ENCODE measurements at places on chromosomes 3 and 15.

DNA sequence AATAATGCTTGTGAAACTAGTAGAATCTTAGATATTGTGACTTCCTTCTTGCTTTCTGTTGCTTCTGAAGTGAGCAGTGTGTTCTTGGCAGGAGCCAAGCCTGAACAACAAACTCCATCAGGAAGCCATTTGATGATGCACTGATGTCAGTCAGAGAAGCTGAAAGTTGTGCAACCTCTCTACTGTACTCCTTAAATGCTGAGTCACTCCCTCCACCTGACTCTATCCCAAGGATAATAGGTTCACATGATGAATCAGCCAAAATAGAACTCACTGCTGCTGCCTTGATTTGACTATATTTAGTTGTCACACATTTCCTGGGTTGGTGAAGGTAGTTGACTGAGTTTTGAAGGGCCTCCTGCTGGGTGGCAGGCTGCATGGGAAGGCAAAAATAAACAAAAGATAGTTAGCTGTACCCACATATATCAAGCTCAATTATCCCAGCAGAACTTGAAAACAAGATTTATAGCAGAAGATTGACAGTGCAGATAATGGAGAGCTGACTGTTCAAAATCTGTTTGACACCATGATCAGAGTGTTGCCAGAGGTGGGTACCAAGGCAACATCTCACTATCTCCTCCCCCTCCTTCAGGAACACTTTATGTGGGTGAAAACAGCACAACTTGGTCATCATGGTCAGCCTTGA, 328.4 kb upstream of the DPH6 start:
- DNase-seq = no peak

GRCh38 chr3:60551455-60552209, 699.6 kb downstream of the FHIT start:
- DNase-seq = no peak

GRCh38 chr3:26171006-26171405, 381.1 kb downstream of the OXSM start:
- no peak for DNase-seq

GRCh38 chr3:89740080-89740880, 632.9 kb downstream of the EPHA3 start:
- DNase-seq = no peak

DNA sequence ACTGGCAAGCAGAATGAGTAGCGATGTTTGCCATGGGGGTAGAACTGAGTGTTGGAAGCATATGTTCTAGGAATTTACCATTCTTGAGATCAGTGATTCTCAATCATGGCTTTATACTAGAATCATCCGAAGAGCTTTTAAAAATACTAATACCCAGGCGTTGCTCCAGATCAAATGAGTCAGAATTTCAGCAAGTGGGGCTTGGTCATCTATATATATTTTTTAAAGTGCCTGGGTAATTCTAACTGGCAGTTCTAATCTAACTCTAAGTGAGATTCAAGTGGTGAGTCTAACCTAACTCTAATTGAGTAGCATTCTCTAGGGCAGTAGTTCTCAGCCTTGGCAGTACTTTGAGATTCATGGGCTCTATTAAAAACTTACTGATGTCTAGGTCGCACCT, 20.8 kb downstream of the TM4SF1 start:
- no peak for DNase-seq

DNA sequence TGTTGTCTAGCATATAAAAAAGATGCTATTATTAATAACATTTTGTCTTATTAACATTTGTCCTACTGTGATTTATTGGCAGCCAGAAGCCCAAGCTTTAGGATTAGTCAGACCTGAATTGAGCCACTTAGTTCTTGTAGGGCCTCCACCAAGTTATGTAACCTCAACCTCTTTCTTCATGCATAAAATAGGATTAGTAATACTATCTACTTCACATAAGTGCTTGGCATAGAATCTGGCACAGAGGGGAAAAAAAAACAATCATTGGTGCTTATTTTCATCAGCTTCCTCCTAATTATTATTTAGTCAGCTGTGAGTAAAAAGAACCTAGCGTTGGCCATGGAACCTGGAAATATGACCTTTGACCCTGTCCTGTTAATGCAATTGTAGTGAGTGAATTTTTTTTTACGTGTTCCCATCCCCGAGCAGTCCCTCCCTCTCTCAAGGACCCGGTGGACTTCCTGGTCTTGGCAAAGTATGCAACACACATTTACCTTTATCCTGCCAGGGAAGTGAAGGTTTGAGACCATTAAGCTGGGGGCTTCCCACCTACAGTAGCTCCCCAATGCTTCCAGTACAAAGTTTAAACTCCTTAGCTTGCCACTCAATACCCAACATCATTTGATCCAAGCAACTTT, 136.8 kb downstream of the FHIT start:
- no peak for DNase-seq

DNA sequence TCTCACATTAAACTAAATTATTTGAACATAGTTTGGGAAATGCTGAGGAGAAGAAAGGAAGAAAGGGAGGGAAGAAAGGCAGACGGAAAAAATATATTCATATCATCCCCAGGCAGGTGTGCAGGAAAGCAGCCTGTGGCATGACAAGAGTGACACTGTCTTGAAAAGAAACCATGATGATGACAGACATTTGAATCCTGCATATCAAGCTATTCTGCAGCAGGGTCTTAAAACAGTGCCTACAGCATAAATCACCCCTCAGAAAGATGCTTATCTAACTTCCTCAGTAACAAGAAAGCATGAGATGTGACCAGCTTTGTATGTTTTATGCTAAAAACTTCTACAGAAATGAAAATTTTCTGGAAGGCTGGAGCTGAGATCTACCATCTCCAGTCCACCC, 144.5 kb upstream of the GRM7 start:
- DNase-seq = no peak

DNA sequence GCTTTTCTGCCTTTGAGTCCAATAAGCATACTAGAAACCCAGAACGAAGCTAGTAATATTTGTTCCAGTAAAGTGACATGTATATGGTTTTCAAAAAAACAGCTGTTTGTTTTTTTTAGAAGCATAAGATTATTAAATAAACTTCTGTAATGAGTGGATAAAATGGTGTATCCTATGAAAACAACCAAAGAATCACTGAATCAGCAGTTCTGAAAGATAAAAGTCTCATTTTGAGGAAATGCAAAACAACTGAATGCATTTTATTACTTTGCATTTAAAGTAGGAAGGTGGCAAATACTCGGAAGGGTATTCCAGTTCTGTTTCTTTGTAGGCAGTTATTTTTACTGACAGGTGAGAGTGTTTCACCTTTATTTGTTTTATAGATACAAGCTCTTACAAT, 107.0 kb downstream of the CNTN4 start:
- no peak for DNase-seq

- no peak for DNase-seq
Observed at GRCh38 chr3:128878556-128879124, 780 bp upstream of the ACAD9 start.

DNA sequence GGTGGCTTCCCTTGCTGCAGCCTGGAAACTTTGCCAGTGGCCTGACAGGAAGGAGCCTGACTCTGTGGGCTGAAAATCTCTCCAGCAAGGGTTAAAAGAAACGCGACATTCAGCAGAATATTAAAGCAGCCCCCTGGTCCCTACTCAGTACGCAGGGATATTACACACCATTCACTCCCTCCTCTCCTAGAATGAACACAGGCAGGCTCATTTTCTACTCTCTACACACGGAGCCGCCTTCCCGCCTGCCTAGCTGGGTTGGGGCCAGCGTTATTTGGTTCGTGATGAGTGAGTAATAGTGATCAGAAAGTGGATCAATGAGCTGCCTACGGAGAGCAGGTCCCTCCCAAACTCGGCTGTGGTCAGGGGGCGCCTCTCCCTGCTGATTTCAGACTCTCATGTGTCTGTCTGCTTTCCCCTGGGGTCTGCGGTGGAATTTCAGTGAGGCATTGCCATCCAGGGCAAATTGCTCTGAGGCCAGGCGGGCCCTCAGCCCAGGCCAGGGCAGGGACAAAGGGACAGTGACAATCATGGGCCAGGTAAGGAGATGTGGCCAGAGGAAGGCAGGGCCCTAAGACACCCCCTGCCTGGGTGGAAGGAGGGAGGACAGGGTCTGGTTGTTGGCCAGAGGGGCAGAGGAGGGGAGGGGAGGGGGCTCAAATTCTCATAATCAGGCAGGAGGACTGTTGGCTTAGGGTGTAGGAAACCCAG, 2.8 kb downstream of the EPHB1 start:
- no peak for DNase-seq

DNA sequence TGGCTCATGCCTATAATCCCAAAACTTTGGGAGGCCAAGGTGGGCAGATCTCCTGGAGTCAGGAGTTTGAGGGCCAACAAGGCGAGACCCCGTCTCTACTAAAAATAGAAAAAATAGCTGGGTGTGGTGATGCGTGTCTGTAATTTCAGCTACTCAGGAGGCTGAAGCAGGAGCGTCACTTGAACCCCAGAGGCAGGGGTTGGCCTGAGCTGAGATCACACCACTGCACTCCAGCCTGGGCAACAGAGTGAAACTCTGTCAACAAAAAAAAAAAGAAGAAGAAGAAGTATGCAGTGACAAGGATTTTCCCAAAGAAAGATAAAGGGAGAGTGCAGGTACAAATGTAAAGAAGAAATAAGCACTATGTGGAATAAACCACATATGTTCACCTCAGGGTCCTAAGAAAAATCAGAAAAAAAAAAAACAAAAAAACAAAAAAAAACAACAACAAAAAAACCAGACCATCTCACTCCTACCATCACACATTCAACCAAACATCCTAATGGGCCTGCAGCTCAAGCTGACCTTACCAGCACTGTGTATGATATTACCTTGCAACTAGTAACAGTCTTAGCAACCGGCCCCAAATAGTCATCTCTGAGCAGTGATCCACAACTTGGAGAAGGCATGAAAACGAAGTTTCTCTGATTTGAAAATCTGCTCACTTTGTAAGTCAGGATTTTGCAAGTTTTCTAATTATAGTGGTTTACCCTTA, 296.7 kb upstream of the PROK2 start:
- no peak for DNase-seq

- no peak for DNase-seq
Observed at GRCh38 chr15:78682004-78682651, 41.1 kb upstream of the CHRNB4 start.

- no peak for DNase-seq
Observed at GRCh38 chr3:117587416-117587815, 877.8 kb downstream of the TUSC7 start.

DNA sequence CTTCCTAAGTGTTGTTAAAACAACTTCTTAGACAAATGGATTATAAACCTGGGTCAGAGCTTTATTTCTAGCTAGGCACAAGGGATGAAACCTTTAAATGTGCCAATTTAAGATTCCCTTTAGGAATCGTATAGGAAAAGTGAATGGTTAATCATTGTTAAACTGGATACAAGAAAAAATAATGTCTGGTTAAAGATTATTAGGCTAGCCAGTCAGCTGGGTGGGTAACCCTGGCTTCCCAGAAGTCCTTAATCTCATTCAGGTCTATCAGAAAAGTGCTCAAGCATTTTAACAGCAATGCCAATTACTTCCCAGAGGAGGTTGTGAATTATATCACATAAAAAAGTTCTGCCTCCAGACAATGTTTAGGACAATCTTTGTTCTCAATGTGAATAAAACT, 37.6 kb downstream of the NANOGP8 start:
- DNase-seq = no peak

DNA sequence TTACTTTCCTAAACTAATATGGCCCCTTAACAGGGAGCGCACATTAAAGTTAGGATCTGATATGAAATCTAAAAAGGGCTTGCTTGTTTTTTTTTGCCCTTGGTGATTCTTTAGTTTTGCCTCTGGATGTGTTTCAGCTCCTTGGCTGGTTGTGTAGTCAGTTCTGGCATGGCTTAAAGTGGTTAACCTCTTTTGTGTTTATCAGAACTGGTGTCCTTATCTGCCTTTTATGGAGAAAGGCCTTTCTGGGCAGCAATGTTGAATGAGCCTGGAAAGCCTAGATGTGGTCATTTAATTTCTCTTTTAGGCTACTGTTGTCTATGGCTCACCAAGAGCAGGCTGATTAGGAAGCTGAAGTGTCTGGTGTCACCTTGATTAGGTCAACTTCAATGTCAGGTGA, 254.5 kb upstream of the ROPN1 start:
- DNase-seq = no peak

GRCh38 chr3:42652251-42652610, 1.3 kb upstream of the ZBTB47 start:
- no peak for DNase-seq

DNA sequence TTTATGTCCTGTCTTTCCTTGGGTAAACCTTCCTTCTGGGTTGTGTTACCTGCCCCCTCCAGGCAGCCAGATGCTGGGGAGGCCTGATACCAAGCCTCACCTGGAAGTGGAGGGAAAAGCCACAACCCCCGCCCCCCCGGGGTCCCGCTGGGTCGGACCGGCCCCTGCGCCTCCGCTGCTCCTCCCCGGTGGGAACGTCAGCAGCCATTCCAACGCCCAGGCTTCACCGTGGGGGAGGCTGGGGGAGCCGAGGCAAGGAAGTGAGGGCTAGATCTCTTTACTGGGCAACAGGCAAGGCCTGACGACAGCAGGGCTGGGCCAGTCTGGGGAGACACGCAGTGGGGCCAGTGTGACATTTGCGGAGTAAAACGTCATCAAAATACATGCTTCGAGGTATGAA, 53.0 kb upstream of the SNRPA1 start:
- no peak for DNase-seq

DNA sequence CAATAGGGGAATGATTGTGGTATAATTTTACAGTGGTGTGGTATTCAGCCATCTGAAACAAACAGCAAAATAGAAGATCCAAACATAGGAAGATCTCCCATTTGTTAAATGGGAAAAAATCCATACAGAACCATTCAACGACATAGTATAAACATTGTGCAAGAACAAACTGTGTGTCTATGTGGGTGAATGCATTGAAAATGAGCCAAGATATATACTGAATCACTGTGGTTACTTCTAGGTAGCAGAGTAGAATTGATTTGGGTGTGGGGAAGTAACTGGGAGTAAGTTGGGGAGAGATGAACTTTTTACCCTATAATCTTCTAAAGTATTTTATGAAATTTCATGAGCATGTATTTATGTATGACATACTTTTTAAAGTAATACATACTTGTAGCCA, 123.1 kb upstream of the UMPS start:
- no peak for DNase-seq

- peak; percentile 15 for DNase-seq
Observed at GRCh38 chr15:41772720-41773331, 1.5 kb upstream of the MAPKBP1 start.

DNA sequence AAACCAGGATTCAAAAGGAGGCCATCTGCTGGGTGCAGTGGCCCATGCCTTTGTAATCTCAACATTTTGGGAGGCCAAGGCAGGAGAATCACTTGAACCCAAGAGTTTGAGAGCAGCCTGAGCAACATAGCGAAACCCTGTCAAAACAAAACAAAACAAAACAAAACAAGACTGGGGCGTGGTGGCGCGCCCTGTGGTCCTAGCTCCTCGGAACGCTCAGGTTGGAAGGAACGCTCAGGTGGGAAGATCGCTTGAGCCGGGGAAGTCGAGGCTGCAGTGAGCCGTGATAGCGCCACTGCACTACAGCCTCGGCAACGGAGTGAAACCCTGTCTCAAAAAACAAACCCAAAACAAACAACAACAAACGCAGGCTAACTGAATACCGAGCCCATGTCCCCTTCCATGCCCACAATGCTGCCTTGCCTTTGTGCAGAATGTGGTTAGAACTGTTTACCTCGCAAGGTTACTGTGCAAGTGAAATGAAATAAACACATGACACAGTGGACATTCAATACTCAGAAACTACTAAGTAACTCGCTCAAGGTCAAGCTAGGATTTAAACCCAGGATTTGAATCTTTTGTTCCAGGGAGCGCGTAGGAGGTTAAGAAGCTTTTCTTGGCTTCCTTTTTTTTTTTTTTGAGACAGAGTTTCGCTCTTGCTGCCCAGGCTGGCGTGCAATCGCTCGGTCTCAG, 766 bp upstream of the EMC4 start:
- DNase-seq = no peak
